ENCODE measurements at places on chromosomes 3 and 15.

- no peak for DNase-seq
Measured at GRCh38 chr3:180694321-180694720, 15.0 kb upstream of the CCDC39 start.

- DNase-seq: no peak
Measured at GRCh38 chr3:79954756-79955155, 187.0 kb upstream of the ROBO1 start.

- DNase-seq: no peak
Measured at GRCh38 chr3:146589899-146590508, 15.1 kb downstream of the PLSCR5 start.

DNA sequence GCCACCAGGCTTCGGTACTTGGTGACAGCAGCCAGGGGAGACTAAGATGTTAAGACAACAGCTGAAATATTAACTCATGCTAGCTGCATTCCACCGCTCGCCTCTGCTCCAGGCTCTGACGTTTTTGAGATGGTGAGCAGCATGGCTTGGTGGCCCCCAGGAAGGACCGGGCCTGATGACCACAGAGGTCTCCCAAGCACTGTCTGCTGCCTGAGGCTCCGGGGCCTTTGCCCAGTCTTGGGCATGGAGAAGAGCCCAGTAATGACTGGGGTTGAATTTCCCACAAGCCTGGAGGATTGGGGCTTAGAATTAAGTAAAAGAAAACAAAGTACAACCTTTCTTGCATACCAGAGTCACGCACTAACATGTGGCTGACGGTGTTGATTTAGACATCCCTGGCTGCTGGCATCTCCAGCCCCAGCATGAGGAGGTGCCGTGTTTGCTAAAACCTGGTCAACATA, 243.6 kb upstream of the LYSMD4 start:
- DNase-seq: no peak

DNA sequence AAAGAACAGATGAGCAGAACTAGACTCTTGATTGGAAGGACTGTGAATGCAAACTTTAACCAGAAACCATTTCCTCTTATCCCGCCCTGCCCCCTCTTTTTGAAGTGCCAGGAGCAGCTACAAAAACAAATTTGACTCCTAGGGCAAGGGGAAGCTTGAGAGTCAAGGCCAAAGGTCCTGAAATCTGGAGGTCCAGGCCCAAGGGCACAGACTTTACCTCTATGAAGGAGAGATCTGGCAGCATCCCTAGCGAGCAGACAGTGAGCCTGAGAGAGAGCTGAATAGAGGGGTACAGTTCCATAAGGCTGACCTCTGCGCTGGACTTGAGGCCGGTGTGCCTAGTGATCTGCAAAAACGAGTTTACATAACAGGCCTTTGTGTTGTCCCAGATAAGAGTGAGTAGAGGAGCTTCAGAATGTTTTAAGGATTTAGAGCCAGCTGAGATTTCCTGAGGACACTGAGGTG, 5.1 kb downstream of the RAB43 start:
- no peak for DNase-seq

DNA sequence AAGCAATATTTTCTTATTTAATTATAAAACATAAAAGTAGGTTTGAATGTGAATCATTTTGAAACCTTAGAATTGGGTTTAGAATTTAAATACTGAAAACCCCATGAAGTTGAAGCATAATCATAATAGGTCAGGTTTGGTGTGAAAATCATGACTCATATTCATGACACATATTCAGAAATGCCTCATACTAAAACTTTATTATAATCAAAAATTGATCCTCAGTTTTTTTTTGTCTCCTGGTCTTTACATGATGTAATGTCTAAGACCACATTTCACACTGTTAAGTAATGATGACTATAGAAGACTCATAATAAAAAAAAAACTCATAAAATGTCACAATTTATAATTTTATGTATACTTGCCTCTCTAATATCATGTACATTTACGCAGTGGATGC, 190.4 kb downstream of the FOXP1 start:
- DNase-seq: no peak

DNA sequence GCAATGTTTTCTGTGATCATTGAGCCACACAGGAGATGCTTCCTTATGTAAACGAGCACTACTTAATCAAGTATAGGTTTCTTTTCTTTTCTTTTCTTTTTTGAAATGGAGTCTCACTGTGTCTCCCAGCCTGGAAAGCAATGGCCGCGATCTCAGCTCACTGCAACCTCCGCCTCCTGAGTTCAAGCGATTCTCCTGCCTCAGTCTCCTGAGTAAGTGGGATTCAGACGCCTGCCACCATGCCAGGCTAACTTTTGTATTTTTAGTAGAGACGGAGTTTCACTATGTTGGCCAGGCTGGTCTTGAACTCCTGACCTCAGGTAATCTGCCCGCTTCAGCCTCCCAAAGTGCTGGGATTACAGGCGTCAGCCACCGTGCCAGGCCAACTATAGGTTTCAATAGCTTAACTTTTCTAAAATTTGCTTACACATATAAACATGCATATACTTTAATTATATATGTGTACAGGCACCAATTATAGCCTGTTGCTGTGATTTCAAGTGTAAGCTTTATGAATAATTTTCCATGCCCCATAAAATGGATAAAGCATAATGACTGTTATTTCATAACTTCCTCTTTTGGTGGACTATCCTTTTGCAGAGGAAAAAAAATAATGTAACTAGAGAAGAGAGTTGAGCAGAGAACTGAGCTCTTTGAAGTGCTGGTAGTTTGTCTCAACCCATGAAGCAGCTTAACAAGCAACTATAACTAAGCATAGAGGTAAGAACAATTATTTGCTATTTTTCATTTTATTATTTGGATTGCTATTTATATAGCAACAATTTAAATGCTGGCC, 24.8 kb upstream of the MBNL1 start:
- DNase-seq: no peak

DNA sequence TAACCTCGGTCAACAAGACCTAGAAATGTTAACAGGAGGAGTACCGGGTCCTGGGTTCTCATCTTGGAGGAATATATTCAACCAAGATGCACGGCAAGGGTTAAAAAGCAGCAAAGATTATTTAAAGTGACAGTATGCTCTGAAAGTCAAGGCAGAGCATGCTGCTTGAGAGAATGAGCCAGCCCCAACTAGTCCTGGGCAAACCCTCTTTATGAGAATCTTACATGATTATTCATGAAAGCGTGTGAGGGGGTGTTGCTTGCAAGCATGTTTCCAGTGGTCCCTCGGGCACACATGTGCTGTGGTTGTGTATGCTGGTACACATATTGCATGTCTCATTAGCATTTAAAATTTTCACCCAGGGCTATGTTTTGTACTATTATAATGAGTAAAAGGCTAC, 1445.6 kb downstream of the SI start:
- no peak for DNase-seq

- no peak for DNase-seq
Measured at GRCh38 chr15:64455961-64456371, 4.4 kb upstream of the ZNF609 start.

DNA sequence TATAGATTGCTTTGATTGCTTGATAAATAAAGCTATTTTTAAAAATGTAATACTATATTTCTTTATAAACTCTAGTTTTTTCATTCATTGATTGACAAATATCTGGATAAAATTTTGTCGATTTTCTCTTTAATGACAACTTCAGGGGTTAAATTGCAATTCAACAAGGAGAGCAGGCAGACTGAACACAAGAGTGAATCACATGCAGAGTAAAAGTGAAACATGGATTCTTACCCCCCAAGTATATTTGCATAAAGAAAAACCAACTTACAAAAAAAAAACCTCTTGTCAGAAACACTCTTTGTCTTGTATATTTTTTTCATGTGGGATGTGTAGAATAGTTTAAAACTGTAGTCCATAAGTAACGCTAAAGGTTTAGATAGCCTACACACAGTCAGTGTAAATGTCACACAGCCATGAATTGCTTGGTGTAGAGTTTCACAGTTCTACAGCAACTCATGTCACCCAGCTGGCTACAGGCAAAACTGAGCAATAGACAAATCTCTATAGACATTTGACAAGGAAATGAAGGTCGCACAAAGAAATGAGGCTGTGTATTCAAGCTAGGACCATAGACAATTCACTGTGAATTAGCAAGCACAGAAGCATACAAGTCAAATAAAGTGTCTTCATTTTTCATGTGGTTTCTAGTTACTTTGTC, 141.6 kb downstream of the THRB start:
- no peak for DNase-seq

DNA sequence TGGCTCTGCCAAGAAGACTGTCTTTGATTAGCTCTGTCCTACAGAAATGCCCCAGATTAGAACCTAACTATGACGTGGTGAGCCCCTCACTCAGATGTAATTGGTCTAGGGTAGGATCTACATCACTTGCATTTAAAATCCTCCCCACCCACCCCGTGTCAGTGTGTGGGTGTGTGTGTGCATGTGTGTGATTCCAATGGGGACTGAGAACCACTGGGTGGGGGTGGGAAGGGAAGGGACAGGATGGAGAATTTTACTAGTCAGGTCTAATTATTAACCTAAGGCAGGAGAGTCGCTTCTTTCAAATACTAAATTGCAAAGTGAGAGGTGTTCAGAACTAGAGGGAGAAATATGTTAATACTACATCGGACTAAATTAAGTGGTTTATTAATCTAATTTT, 91.7 kb downstream of the TBL1XR1 start:
- DNase-seq: no peak

DNA sequence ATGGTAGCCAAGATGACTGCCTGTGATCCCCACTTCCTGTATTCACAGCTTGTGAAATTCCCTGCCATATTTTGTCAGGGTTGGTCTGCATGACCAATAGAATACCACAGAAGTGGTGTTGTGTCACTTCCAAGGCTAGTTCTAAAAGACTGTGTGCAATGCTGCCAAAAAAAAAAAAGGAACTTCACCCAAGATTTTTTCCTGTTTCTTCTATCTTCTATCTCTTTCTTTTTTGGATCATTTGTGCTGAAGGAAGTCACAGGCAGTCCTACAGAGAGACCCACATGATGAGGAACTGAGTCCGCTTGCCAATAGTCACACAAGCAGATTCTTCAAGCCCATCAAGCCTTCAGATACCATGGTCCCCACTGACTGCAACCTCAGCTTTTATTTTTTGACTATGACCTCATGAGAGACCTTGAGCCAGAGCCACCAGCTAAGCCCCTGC, 18.1 kb upstream of the RAF1 start:
- no peak for DNase-seq

DNA sequence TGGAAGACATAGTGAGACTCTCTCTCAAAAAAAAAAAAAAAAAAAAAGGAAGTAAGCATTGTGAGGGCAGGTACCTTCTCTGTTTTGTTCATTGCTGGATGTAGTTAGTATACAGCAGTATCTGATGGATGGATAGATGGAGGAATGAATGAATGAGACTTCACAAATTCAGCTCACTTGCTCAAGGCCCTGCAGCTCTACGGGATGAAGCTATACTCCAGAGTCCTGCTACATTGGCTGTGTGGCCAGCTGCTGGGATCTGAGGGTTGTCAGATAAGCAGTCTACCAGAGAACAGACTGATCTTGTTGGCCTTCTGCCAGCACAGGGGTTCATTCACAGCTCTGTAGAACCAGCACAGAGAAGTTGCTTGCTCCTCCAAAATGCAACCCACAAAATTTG, 35.0 kb downstream of the MLH1 start:
- DNase-seq: no peak

- no peak for DNase-seq
Measured at GRCh38 chr3:171849617-171850319, 6.6 kb downstream of the TMEM212 start.

GRCh38 chr3:52202384-52203077, 4.6 kb downstream of the ALAS1 start:
- DNase-seq: no peak

DNA sequence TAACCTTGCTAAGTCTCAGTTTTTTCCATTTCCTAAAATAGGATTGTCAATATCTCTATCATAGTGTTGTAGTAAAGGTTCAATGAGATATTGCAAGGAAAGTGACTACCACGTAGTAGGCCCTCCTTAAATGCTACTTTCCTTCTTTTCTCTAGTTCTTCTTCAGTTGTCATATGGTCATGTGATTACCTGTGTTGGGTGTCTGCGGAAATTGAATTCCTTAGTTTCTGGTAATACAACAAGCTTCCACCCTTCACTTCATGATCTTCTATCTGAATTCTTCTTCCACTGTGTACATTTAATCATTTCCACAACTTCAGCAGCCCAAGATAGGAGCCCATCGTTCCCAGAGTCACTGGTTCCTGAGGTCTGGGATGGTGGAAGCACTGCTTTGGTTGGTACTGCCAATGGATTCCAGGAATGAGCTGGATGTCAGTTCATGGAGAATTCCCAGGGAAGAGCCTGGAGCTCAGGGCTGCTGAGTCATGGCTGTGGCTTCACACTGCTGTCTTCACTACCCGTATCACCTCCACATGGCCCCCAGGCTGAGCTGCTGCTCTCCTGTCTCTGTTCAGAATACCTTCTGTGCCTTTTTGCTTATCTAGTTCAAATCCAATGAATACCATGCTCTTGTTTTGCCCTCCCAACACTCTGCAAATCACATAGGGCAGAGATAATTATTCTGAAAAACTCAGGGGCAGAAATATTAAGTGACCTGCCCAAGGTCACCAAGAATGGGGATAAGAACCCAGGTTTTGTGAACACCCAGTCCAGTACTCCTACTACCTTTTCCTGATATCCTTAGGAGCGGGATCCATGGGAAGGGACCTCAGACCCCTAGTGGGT, 98.6 kb downstream of the RPL39L start:
- DNase-seq: no peak
